ENCODE measurements at places on chromosomes 7 and 10.

- DNase-seq, result no peak
Measured at GRCh38 chr10:19961076-19962053, 145.1 kb downstream of the PLXDC2 start.

DNA sequence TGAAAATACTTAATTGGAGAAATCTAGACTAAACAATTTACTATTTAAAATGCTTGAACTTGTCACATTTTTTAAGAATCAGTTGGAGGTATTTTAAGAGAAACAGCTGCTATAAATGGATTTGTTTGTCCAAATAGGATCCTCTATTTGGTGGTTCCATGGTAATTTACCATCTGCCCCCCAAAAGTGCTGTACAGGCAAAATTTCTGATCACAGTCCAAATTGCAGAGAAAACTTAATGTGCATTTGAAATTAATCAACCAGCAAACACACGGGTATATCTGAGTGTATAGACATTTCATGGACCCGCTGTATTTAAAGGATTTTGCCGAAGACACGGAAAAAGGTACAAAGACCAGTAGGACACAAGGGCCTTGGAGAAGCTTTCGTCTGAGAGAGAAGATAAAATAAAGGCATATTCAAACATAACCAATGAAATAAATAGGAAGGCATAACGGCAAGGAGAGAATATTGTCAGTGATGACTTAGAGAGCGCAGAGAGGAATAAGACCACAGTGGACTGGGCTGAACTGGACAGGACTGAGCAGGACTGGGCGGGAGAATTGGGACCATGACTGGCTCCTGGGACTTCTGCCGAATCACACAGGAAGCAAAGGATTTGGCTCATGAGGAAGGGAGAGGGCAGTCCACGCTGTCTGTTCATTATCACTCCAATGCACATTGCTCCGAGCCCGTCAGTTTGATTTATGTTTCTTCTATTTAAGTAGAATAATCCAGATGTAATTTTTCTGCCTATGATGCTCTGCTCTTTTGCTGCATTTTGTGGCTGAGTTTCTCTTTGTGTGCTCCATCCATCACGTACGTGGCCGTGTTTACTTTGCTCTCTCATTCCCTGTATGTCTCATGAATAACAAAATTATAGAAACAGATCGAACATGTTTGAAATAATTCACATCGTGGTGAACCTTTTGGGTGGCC lies 112.8 kb downstream of the PRLHR start:
- DNase-seq, result peak; percentile 95

DNA sequence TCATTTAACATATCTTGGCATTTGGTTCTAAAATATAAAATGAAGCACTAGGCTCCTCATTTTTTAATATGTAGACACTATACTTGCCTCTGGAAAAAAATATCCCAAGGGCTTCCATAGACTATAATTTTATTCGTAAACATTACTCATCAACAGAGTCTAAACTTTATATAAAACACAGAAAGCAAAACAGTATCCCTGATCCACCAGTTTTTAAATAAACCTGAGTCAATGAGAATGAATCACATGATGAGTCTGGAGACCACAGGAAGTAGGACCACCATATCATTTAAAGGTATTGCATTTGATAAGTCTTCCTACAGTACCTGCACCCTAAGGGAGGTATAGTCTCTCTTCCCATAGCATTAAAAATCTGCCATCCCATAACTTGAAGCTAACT lies 228.0 kb downstream of the DGKI start:
- DNase-seq, result no peak

DNA sequence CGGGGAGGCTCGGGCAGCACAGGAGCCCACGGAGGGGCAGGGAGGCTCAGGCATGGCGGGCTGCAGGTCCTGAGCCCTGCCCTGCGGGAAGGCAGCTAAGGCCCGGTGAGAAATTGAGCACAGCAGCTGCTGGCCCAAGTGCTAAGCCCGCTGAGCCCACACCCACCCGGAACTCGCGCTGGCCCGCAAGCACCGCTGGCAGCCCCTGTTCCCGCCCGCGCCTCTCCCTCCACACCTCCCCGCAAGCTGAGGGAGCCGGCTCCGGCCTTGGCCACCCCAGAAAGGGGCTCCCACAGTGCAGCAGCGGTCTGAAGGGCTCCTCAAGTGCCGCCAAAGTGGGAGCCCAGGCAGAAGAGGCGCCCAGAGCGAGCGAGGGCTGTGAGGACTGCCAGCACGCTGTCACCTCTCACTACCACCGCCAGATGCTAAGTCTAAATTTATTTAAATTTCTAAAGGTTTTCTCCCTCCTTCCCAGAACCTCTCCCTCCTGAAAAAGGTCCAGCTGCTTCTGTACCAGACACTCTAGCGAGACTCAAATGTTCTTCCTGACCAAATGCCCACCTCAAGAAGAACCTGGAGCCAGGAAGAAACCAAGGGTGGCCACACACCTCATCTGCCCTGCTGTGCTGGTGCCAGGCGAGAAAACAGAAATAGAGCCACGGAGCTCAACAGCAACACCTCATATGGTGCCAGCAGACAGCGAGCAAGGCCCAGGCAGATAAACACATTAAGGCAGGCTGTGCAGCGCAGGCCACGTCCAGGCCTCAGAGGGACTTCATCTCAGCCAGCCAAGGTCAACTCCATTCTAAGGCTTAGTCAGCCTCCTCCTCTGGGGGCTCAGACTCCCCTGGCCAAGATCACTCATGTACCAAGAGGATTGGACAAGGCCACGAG lies 47.0 kb downstream of the KCNMA1 start:
- no peak for DNase-seq

- DNase-seq, result no peak
Measured at GRCh38 chr7:69763513-69763912, 165.2 kb downstream of the AUTS2 start.

DNA sequence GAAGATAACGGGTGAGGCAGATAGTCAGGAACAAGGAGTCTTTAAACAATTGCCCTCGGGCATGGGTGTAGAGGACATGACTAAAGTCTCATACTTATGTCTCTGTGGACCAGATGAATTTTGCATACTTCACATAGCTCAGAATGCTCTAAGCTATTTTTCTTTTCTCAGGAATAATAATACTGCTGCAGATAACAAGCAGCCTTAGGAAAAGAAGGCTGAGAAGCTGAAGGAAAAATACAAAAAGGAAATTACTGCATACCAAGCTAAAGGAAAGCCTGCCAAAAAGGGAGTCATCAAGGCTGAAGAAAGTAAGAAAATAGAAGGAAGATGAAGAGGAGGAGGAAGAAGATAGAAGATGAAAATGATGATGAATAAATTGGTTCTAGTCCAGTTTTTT lies 13.4 kb upstream of the ERCC6 start:
- DNase-seq, result no peak

DNA sequence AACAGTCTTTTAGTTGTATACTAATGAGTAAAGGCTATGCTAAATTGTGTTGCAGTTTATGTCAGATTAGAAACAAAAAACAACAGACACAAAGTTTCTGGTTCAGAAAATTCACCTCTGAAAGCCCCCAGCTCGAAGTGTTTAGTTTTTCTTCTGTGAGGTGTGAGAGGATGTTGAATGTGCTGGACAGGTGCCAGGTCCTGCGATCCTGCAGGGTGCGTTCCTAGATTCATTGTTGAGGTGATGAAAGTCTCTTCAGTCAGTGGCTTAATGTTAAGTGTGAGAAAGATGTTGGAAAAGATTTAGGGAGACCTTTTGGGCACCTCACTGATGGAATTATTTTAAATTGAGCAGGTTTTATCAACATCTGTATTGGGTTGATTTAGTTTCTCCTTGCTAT lies 287.3 kb downstream of the SDK1 start:
- no peak for DNase-seq

DNA sequence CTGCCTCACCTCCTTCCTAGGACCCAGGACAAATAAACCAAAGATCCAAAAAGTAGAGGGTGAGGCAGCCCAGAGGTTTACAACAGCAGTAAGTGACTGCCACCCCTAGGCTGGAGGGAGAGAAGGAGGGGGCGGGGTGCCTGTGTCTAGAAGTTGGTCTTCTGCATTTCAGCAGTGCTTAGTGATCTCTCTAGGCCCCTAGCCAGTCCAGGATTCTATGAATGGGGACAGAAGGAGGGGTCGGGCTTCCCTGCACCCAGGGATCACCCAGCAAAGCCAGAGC lies 62.8 kb upstream of the KDM7A start:
- no peak for DNase-seq

DNA sequence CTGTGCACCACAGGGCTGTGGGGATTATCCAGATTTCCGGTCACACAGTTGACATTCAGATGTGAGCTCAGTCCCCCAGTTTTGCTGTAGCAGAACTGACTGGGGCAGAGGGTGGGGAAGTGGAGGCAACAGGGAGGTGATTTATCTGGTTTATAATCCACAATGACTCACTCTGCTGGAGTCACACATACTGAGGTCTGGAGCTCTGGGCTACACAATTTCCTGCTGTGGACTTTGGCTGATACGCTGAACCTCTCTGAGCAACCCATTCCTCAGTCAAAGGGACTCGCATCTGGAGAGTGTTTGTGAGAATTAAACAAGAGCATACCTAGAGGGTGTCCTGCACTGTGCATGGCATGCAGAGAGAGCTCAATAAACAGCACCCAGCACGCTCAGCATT lies 64.8 kb upstream of the PLPP4 start:
- no peak for DNase-seq

DNA sequence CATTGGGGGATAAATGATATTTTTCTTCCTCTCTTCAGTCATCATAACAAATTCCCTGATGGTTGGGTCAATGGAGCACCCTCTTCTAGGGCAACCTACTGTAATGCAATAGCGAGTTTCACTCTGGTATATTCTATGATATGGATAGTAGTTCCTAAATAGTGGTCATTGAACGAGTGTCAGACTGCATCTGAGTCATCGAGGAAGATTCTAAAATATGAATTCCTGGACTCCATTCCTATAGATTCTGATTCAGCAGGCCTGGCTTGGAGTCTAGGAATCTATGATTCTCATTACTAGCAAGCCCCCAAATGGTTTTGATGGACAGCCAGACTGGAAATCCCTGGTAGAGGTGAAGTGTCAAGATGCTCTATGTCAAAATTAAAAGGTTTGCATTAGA lies 254.5 kb downstream of the BUB3 start:
- DNase-seq, result no peak

DNA sequence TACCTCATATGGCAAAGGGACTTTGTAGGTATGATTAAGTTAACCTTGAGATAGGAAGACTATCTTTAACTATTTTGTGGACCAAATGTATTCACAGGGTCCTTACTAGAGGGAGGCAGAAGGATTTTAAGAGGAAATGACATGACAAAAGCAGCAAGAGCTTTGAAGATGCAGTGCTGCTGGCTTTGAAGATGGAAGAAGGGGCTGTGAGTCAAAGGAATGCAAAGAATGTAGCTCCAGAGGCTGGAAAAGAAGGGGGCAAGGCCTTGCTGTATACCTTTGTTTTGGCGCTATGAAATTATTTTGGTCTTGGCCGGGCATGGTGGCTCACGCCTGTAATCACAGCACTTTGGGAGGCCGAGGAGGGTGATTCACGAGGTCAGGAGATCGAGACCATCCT lies 3.2 kb upstream of the NRBF2 start:
- no peak for DNase-seq

GRCh38 chr7:33127085-33127484 lies 2.3 kb upstream of the BBS9 start:
- DNase-seq, result no peak

- DNase-seq, result no peak
Measured at GRCh38 chr10:128709686-128710085, 583.5 kb upstream of the MKI67 start.

GRCh38 chr10:116113721-116114501 lies 159.1 kb downstream of the GFRA1 start:
- DNase-seq, result no peak

GRCh38 chr7:13276977-13277376 lies 589.5 kb downstream of the ARL4A start:
- DNase-seq, result peak; percentile 10

DNA sequence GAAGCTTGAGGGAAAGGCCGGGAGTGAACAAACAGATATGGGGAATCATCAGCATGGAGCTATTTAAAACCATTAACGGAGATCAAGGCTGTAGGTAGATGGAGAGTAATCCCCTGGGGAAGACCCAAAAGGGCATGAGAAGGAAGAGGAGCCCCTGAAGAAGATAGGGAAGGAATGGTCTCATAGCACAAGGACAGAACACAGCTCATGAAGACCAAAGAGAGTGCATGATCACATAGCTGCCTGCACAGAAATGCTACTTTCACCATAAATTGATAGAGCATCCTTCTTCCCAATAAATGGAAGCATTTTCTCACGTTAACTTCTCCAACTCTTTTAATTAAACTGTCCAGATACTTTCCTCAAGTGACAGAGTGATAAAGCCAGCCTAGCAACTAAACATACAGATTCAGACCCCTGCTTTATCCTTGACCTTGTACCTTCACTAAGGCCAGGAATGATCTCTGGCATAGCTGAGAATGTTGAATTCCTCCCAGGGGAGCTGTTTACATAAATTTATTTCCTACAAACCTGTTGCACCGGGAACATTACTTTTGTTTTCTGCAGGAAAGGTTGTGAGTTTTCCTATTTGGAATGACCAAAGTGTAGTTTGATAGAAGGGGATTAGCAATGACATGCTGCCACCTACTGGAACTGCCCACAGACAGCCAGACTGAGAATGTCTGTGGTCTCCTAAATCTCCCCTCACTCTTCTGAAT lies 110.8 kb upstream of the LRGUK start:
- peak; percentile 9 for DNase-seq

DNA sequence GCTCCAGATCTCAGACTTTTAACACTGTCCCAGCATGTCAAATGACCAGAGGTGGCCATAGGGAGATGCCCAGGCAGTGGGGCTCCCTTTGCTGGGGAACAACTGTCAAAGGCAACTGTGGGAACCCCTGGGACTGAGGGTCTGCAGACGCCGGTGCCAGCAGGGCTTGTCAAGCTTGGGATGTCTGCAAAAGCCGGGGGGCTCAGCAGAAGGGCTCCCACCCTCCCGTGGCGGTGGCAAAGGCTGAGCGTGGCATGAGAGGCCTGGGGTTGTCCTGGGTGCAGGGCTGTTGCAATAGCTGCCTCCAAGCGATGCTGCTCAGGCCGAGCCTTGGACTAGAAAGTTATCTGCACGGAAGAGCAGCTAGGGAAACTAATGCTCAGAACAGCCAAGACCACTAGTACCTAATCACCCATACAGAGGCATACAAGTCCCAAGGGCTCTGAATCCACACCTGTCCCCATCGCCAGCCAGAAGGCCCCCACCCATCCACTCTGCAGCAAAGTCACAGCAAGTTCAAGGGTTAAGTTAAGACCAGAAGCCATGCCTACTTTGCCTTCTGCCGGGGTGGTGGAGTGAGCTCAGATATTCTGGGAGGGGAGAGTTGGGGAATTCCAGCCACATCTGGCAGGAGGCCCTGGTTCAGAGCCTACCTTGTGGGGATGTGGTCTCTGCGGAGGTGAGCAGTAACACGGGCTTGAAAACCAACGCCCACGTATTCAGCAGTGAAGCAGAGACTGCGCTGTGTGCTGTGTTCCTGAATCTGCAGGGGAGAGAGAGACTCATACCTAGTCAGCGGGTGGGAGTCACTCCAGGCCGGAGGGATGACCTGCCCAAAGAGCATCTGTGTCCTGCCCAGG lies 4.6 kb downstream of the SH2B2 start:
- DNase-seq, result no peak

- DNase-seq, result no peak
Measured at GRCh38 chr10:119796039-119796438, 70.2 kb downstream of the INPP5F start.

Measured in OCI-M1 (cell line).